ENCODE measurements at places on chromosomes 4 and X.

DNA sequence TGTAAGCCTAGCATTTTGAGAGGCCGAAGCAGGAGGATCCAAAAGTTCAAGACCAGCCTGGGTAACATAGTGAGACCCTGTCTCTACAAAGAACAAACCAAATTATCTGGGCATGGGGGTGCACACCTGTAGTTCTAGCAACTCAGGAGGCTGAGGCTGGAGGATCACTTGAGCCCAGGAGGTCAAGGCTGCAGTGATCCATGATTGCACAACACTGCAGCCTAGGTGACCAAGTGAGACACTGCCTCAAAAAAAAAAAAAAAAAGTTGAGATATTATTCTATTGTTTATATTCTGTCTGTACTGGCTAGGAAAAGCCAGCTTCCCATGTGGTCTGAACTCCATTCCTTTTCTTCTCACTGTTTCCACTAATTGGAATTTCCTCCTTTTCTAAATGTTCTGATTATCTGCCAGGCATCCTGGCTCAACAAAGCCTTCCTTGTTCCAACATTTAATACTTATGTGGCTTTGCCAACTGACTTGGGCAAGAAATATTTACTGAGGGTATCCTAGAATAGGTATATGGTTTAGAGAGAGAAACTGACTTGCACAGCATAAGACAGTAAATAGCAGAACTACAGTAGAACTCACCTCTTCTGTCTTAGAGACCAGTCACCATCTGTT is 175.2 kb upstream of the ADAMTS3 start:
- no peak for DNase-seq

- no peak for DNase-seq
Observed at GRCh38 chr4:126451237-126451873, 1136.6 kb downstream of the FAT4 start.

- no peak for DNase-seq
Observed at GRCh38 chrX:100829730-100830129, 9.5 kb downstream of the CSTF2 start.

GRCh38 chrX:9587642-9588041 is 122.8 kb downstream of the TBL1X start:
- DNase-seq: no peak

DNA sequence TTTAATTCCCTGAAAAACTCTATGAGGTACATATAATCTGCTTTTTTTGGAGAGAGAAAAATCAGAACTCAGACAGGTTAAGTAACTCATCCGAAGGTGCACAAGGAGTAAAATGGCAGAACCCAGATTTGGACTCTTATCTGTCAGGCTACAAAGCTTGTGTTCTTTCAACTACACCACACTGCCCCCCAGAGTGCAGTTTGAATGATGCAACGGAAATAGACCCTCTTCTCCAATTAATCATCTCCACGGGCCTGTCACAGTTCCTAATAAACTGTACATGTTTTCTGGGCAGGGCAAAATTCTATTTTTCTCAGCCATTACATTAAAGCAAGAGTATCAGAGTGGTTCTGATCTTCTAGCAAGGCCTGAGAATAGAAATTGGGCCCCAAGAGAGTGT is 35.3 kb upstream of the DCX start:
- no peak for DNase-seq

- DNase-seq: no peak
Observed at GRCh38 chrX:68147848-68148247, 285.4 kb downstream of the OPHN1 start.

- no peak for DNase-seq
Observed at GRCh38 chr4:187903106-187903505, 92.5 kb upstream of the ZFP42 start.

GRCh38 chr4:6840062-6840976 is 57.8 kb downstream of the KIAA0232 start:
- no peak for DNase-seq

GRCh38 chr4:4254666-4255065 is 6.6 kb upstream of the TMEM128 start:
- DNase-seq: no peak

- DNase-seq: no peak
Observed at GRCh38 chr4:25938787-25939186, 24.8 kb downstream of the SMIM20 start.

- no peak for DNase-seq
Observed at GRCh38 chr4:168551211-168551610, 54.4 kb downstream of the PALLD start.

GRCh38 chrX:71510161-71510560 is 22.7 kb upstream of the OGT start:
- no peak for DNase-seq

DNA sequence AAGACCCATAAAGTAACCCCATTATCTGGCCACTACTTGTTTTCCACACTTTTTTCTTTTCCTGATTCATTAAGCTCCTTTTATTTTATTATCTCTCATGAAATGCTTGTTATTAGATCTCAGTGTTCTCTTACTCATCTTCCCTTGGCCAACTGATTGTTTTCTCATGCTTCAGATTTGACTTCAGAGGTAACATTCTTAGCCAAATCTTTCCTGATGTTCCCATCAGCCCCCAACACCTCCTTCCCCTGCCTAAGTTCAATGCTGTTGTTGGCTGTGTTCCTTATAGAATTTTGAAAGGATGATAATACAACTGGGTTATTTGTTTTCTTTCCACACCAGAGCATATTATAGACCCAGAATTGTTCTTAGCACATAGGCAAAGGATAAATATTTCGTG is 75.6 kb downstream of the BMPR1B start:
- no peak for DNase-seq

DNA sequence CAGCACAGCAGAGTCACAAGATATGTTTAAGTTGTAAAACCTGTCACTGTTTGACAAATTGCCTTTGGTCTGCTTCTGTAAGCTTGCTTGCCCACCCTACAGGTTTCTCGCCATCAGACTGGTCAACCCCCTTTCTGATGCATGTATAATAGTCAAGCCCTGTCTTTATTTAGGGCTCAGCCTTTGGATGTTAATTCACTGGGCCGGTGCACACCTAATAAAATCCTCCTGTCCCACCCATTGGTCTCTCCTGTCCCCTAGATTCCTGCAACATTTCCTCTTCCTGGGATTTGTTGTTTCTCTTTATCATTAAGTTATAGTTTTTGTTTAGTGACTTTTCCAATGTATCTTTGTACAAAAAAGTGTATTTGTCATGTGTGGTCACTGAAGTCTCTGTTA is 38.2 kb downstream of the GLUD2 start:
- DNase-seq: no peak

- DNase-seq: no peak
Observed at GRCh38 chr4:78885598-78885997, 53.6 kb downstream of the PAQR3 start.

GRCh38 chrX:86133761-86134160 is 14.5 kb upstream of the DACH2 start:
- no peak for DNase-seq

- no peak for DNase-seq
Observed at GRCh38 chr4:19684084-19684483, 567.6 kb upstream of the SLIT2 start.

- no peak for DNase-seq
Observed at GRCh38 chr4:140122891-140123290, 31.1 kb downstream of the MAML3 start.

- no peak for DNase-seq
Observed at GRCh38 chr4:37646247-37646646, 39.9 kb downstream of the RELL1 start.

DNA sequence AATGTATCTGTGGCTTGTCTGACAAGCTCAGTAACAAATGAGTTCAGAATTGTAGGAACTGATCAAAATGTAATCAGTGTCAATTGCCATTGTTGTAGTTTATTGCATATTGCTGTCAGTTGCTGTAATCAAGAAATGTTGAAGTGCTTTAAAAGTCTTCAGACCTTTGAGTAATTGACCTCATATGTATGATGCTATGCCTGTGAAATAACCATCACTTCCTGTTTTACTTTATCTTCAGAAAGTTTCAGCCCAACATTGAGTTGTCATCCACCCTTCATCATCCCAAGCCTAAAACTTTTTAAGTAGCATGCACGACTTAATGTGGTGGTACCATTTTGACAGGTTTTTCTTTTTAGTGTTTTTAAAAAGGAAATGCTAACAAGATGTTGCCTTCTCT is 212.4 kb downstream of the ARHGAP10 start:
- no peak for DNase-seq

DNA sequence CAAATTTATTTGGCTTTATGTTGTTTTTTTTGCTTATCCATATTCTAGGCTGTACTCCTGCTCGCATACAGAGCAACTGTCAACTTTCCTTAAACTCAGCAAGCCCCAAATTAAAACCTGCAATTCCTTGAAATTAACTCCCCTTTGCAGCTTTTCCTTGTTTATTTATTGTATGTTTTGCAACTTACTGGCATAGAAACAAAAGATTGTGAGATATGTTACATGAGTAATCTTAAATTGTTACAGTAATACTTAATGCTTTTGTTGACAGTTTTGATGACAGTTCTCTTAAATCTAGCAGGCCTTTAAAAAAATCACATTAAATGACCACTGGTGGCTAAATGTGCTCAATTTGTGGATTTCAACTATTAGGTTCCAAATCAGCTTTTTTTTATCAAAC is 4.5 kb downstream of the DDX3X start:
- DNase-seq: no peak

GRCh38 chr4:8867624-8868320 is 3.9 kb downstream of the HMX1 start:
- DNase-seq: no peak

GRCh38 chrX:80765220-80765625 is 44.5 kb downstream of the BRWD3 start:
- DNase-seq: no peak

DNA sequence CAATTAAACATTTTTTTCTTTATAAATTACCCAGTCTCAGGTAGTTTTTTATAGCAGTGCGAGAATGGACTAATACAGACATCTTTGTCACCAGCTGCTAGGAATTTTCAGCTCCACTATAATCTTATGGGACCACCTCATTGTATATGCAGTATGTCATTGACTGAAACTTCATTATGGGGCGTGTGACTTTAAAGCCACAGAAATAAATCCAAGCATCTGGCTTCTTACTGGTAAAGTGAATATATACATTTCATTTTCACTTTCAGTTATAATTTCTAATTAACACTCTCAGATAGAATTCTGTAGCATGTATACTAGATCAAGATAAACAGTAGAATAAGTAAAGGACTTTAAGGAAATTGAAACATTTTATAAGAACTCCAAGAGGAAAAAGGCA is 21.9 kb downstream of the IL15 start:
- no peak for DNase-seq

DNA sequence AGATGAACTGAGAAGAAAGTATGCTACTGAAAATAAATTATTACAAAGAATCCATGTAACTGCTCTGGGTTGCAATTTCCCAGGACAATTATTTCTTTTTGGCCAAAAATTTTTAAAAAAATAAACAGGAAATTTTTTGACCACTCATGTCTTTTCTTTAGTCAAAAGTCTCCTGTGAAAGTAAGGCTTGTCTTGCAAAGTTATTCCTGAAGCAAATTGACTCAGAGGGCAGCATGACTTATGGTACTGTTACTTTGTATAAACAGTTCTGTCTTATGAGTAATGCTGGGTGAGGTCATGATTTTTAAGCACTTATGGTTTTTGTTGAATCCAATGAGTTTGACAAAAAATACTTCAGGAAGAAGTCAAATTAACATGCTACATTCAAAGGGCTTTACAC is 292.8 kb upstream of the ARSJ start:
- DNase-seq: no peak

- DNase-seq: peak; percentile 54
Observed at GRCh38 chr4:15765910-15766697, 12.0 kb upstream of the CD38 start.

GRCh38 chr4:146132445-146132844 is 43.1 kb upstream of the LSM6 start:
- peak; percentile 28 for DNase-seq

GRCh38 chr4:117900832-117901231 is 133.5 kb upstream of the NDST3 start:
- DNase-seq: no peak

DNA sequence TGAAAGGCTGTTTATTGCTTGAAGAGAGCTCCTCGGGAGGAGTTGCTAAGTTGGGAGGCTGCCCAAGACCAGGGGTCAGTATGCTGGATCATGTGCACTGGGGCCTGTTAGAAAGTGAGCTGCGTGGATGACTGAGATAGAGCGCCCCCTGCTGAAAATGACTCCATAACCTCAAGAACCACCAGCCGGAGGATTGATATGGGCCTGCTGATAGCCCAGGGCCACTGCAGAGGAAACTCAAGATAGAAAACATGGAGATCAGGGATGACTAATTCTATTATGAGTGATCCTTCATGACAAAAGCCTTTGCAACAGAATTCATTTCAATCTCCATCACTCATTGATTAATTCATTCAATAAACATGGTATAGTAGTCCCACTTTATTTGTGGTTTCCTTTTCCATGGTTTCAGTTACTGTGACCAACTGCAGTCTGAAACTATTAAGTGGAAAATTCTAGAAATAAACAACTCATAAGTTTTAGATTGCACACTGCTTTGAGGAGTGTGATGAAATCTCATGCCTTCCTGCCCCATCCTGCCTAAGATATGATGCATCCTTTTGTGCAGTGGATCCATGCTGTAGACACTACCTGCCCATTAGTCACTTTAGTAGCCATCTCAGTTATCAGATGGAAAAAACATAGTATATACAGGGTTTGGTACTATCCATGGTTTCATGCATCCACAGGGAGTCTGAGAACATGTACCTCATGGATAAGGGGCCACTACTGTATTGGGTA is 126.7 kb upstream of the MBNL3 start:
- peak; percentile 5 for DNase-seq

DNA sequence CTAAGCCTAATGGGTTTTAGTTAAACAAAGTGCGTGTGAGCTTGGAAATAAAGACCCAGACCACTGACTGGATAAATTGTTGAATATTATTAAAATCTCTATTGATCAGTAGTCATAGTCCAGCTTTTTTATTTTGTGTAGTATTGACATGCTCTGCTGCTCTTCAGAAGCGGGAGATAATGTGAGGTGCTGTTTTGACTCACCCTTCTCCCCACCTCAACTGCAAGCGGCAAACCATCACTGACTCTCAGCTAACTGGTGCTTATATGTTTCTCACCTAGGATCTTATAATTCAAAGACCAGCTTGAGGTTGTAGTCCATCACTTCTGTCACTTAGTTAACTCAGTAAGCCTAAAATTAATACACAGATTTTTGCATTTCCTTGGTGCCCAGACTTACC is 72.2 kb downstream of the COMMD8 start:
- DNase-seq: no peak

GRCh38 chr4:151567056-151567455 is 158.1 kb downstream of the FHIP1A start:
- DNase-seq: no peak

Data from activated T-helper 1 cell treated with anti-CD3 and anti-CD28 coated beads, Interleukin-12 subunit alpha, Interleukin-12 subunit beta, Interleukin-2, Interleukin-4 antibody, amounts not matched to agents 30 ng/mL and 10 ng/mL and 1 ng/mL, durations not matched to agents 14 hours and 24 hours and 36 hours (primary cell).